ELR (cell line): ENCODE measurements at places on chromosomes 2 and 18.

- no peak for DNase-seq
Observed at GRCh38 chr2:134319596-134320254, 65.9 kb downstream of the MGAT5 start.

DNA sequence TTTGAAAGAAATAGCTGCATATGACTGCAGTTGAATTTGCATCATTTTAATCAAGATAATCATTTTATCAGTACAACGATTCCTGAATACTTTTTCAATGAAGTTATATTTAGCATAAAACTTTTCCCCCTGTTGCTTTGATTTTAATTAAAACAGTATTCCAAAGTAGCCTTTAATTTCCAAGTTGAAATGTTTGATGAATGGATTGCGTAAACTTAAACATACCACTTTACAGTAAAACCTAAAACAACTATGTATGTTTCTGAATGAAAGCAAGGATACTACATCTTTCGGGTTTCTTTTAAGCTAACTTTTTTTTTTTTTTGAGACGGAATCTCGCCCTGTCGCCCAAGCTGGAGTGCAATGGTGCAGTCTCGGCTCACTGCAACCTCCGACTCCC is 1.4 kb downstream of the SPAST start:
- no peak for DNase-seq

- DNase-seq = peak; percentile 85
Observed at GRCh38 chr2:27622921-27623384, 5.9 kb downstream of the CCDC121 start.

DNA sequence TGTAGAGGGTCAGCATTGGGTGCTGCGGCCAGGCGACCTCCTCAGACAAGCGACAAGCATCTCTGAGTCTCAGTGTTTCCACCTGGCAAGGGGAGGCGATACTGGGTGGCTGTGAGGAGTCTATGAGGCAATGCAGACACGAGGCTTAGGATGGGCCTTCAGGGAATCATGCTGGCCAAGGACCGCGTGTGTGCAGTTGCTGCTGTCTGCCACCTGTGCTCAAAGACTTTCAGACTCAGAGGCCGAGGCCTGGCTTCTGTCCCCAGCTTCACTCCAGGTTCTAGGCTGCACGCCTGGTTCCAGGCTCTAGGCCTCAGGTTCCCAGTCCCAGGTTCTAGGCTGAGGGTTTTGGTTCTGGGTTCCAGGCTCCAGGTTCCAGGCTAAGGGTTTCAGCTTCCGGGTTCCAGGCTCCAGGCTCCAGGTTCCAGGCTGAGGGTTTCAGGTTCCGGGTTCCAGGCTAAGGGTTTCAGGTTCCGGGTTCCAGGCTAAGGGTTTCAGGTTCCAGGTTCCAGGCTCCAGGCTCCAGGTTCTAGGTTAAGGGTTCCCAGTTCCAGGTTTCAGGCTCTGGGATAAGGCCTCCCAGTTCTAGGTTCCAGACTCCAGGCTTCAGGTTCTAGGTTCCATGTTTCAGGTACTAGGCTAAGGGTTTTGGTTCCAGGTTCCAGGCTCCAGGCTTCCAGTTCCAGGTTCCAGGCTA is 14.8 kb downstream of the LRRFIP1 start:
- DNase-seq = peak; percentile 20

GRCh38 chr2:186918495-186918894 is 69.5 kb upstream of the ZSWIM2 start:
- DNase-seq = no peak

DNA sequence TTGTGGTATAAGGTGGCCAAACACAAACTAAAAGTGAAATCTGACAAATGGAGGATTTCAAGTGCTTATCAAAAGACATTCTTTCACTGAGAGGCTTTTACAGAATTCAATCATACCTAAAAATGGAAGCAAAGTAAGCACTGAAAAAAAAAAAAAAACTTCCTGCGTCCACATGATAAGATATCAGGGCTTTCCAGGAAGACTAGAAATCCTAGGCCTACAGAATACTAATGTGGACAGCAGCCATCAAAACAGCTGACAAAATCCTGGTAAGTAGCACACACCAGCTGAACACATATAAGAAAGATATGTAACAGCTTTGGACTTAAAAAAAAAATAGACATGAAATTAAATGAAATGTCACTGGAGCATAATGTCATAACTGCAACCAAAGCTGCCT is 178.2 kb downstream of the SUCLG1 start:
- DNase-seq = no peak

GRCh38 chr2:200428961-200429665 is 80.8 kb downstream of the KCTD18 start:
- no peak for DNase-seq

GRCh38 chr18:44370861-44371260 is 309.8 kb upstream of the SETBP1 start:
- no peak for DNase-seq

GRCh38 chr18:38718365-38718901 is 1152.8 kb upstream of the CELF4 start:
- DNase-seq = no peak

DNA sequence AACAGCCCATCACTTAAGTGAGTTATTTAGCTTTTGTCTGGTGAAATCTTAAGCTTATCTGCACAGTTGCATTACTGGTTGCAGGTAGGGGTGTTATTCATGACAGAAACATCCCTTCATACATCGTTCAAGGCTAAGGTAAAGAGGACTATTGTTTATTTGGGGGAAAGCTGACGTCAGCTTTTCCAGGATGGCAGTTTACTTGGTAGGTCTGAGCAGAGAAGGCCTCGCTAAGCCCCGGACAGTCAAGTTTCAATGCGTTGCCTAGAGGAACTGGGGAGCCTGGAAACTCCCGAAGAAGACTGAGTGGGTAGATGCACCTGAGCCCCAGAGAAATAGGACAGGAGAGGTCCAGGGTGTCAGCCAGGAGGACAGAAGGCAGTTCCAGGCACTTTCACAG is 2.2 kb downstream of the RNU4ATAC start:
- DNase-seq = peak; percentile 10

DNA sequence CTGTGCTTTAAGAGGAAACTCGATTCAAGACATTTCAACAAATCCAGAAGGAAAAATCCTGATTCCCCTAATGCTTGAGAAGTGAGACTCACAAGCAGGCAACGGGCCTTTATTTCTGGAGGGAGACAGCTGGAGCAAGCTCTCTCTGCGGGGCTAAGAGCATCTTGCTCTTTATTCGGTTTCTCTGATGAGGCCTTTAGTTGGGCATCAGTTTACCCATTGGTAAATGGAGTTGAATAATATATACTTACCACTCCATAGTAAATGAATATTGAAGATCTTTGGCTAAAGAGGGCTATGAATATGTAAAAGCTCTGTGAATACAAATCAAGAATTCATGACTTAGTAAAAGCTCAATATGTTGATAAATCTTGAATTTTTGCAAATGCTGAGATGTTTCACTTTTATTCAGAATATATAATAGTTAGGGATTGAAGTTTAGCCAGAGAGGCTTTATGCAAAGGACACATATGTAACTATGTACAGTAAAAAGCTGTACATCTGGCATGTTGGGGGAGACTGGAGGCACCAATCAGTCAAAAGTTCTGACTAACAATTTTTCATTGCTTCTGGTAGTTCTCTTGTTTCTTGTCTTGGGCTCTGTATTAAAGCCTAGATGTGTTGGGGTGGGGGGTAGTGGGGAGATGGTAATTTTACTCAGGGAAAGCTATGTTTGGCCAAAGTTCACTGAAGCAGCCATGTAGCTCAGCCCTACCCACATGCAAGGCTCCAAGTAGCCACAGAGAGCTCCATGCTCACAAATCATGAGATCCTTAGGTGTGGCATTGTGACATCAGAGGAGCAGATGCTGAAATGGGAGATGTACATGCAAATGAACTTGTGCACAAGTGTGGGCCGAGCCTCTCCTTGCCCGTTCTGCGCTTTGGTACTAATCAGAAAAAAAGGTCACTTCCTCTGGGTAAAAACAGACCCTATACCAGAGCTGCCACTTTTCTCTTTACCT is 200.2 kb downstream of the SATB2 start:
- DNase-seq = no peak

DNA sequence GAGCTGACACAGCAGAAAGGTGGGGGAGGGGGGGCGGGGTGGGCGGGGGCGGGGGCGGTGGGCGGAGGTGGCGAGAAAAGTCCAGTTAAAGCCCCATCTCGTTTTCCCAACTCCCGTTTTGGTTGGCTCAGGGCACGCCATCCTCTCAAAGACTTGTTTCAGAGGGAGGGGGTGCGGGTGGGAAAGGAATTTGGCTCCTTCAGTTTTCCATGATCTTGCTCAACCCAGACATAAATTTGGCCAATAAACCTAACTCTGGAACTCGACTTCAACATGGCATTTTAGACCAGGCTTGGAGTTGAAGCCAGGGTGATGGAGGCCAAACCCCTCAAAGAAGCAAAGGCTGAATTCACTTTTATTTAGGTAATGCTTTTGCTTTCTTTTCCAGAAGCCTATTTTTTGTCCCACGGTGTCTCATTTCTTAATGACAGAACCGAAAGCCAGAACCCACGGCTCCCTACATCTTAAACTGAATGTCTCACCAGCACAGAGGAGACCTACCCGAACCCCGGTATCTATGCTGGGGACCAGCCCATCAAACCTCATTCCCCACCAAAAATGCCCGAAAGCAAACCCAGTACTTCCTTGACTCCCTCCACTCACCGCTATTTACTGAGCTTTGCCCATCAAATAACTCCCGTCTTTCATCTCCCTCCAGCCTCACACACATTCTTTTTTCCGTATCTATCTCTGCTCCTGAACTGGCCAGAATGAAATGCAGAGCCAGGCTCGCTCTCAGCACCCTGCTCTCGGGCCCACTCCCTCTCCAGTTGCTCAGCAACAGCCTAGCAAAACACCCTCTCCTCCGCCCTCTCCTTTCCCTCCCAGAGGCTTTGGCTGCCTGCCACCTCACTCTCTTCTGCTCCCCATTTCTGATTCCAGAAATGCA is 4.3 kb downstream of the IGFBP5 start:
- DNase-seq = peak; percentile 47

DNA sequence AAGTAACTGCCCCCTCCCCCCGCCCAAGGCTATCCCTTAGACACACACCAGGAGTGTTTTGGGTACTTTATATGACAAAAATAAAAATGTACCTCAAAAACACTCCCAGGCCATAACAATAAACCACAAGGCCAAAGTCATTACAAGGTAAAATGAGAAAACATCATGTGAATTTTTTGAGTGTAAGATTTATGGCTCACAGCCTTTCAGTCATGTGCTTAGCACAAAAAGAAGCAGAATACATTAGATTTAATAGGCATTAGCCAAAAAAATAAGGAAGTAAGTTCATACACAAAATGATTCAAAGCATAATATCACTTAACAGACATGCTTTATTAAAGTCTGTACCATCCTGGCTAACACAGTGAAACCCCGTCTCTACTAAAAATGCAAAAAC is 103.7 kb downstream of the CACNB4 start:
- DNase-seq = no peak

DNA sequence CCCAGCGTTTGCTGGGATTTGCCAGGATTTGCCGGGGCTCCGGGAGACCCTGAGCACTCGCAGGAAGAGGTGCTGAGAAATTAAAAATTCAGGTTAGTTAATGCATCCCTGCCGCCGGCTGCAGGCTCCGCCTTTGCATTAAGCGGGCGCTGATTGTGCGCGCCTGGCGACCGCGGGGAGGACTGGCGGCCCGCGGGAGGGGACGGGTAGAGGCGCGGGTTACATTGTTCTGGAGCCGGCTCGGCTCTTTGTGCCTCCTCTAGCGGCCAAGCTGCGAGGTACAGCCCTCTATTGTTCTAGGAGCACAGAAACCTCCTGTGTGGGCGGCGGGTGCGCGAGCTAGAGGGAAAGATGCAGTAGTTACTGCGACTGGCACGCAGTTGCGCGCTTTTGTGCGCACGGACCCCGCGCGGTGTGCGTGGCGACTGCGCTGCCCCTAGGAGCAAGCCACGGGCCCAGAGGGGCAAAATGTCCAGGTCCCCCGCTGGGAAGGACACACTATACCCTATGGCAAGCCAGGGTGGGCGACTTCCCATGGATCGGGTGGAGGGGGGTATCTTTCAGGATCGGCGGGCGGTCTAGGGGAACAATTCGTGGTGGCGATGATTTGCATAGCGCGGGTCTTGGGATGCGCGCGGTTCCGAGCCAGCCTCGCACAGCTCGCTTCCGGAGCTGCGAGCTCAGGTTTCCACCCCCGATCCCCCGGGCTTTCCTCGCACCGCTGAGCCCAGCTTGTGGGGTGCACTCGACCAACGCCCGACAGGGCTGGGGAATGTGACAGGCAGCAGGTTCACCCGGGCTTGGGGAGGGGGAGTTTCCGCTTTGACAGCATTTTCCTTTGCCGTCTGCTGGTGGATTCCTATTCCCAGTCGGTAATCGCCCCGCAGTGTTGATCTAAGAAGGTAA is 2.8 kb downstream of the ONECUT2 start:
- DNase-seq = peak; percentile 55

- DNase-seq = no peak
Observed at GRCh38 chr2:27184115-27184514, 27.7 kb upstream of the ATRAID start.

DNA sequence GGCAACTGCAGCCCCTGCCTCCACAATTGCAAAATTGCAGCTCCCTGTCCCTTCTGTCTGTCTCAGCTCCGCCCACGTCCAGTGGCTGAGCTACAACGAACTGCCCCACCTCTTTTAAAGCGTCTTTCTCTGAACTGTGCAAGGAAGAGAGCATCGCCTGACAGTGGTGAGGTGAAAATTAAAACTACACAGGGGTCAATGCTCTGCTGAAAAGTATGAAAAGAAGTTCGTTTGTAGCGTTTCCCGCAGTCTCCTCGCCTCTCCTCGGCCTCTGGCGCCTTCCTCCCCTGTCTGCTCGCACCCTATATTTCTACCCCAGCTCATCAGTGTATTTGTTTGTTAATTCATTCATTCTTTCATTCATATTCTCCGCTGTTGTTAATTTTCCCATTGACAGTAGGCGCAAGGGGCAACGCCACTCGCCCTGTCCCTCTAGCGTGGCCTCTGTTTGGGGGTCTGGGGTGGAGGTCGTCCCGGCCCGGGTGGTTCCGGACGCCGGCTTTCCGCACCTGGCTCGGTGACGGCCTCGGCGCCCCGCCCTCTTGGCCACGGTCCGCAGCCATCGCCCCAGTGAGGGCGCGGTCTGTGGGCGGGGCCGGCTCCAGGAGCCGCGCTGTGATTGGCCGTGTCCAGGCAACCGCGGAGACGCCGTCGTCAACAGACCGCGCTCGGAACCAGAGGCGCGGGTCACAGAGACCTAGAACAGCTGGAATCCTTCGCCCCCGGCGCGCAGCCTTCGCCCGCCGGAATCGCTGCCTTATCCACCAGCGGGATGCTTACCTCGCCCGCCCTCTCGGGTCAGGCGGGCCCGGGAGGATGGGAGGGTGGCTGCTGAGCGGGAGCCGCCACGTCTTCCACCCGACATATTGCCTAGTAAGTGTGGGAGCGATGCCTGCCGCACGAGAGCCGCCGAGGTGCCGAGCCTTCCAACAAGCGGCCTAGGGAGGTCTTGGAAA is at the start of gene VWA3B:
VWA3B (plus strand) TSS at position 677 of the 956 bp plus-strand sequence. CDS start 5,926 bp downstream, outside the sequence.
- DNase-seq = peak; percentile 75

- no peak for DNase-seq
Observed at GRCh38 chr2:96511851-96512250, 6.7 kb upstream of the NEURL3 start.

- no peak for DNase-seq
Observed at GRCh38 chr2:51846796-51847195, 814.9 kb upstream of the NRXN1 start.

- no peak for DNase-seq
Observed at GRCh38 chr2:207289295-207290018, 123.7 kb upstream of the KLF7 start.

GRCh38 chr2:111702804-111703196 is 181.2 kb downstream of the ANAPC1 start:
- DNase-seq = no peak

- DNase-seq = no peak
Observed at GRCh38 chr2:69483024-69483423, 45.8 kb upstream of the NFU1 start.

- no peak for DNase-seq
Observed at GRCh38 chr2:165575044-165575615, 105.6 kb downstream of the CSRNP3 start.
